ENCODE measurements at places on chromosomes 11 and 22. TPM values are rescaled to one million over a fixed set of nuclear protein-coding genes. Genes with fewer than 3 reads are reported as not detected.

The GP1BB gene
- total RNA-seq = 1.9 TPM

The ZNF280A gene
- not detected for total RNA-seq

GRCh38 chr11:93116641-93117441 is 81.0 kb downstream of the SLC36A4 start:
- no peak overlapping the region for H3K27ac ChIP-seq
- no peaks in the 10 kb centered on the region for H3K36me3 ChIP-seq
- no peak for DNase-seq

The BATF2 gene
- total RNA-seq = 5.9 TPM

DNA sequence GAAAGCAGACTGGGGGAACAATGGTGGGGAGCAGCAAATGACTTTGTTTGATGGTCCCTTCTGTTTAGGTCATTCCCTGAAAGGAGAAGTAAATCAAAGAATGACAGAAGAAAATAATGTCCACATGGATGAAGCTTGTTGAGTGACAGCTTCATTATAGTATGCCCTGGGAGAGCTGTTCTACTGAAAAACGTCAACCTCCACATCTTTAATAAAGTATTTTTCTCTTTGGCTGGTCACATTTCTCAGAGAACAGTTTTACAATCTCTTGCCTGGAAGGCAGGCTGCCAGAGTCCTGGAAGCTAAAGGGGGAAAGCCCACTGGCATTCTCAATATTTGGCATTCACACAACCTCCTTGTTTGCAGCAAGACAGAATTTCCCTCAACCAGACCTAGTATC is 287.9 kb downstream of the SWAP70 start:
- peak; percentile 26 for DNase-seq
- no peaks in the 10 kb centered on the region for H3K36me3 ChIP-seq
- no peaks in the 10 kb centered on the region for H3K4me1 ChIP-seq
- H3K27me3 ChIP-seq = no peaks in the 10 kb centered on the region
- no peak overlapping the region for H3K27ac ChIP-seq

DNA sequence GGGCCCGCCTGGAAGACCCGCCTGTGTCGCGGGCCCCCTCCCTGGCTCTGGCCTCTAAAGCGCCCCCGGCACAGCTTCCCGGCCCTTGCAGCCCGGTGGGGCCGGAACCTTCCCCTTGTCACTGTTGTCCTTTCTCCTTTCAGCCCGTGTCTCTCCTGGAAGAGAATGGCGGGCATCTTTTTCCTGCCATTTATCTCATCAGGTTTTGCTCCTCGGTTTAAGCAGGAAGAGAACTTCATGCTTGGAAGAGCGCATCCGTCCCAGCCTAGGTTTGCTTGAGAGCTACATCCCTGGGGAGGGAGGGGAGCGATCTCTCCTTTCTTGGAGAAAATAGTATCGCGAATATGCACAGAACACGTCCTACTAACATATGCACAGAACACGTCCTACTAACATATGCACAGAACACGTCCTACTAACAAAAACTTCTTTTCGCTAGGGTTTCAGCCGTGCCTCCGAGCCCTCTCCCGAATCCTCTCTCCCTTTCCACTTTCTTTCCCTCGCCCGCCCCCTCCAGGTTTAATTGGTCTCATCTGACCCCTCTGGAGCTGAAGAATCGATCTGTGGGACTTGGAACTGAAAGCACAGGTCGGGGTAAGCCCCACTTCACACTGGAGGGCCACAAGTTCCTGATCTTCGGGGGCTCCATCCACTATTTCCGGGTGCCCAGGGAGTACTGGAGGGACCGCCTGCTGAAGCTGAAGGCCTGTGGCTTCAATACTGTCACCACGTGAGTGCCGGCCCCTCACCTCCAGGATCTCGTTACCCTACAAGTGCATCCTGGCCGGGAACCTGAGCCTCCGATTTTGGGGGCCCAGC is 1.2 kb downstream of the GLB1L3 start:
- H3K36me3 ChIP-seq = no peaks in the 10 kb centered on the region
- H3K27me3 ChIP-seq = peaks cover 25% of the 10 kb centered on the region
- no peak overlapping the region for H3K27ac ChIP-seq
- H3K4me3 ChIP-seq = no peak overlapping the region
- DNase-seq = peak; percentile 67
- H3K4me1 ChIP-seq = no peaks in the 10 kb centered on the region

DNA sequence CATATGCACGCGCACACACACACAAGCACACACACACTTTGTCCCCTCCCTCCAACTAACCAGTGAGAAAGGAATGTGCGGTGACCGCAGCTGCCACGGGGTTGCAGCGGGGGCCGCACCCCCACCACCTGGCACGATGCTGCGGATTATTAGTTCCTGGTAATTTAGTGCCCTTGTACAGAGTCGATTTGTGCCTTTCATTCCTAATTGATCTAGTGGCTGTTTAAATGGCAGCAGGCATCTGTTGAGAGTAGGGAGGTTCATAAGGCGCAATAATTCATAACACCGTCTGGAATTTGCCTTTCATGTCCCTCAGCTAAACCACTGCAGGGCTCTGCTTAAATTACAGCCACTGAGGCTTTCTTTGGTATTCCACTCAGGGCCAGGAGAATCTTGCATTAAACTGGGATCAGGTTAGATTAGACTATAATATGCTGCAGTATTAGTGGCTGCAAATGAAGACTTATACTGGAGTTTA is 113.7 kb downstream of the FEZ1 start:
- H3K4me3 ChIP-seq = no peak overlapping the region
- H3K27ac ChIP-seq = no peak overlapping the region
- peak; percentile 68 for DNase-seq
- H3K4me1 ChIP-seq = no peaks in the 10 kb centered on the region

Measured in kidney (tissue), 22 donors.